ENCODE measurements at places on chromosomes 5 and 9.

DNA sequence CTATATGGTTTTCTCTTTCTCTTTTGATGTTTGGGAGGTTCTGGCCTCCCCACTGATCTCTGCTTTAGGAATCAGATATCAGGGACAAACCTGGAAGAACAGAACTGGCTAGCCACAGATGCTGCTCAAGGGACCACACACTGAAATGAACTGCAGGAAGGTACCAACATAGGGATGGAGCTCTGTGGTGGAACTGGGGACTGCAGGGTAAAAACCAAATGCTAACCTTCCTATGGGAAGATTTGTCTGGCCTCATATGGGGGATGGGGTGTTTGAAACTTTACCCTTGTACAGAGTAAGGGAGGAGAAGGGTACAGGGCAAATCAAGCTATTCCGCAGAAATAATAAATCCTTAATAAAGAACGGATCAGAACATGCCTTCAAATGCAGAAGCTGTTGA is 49.4 kb downstream of the ELOVL7 start:
- DNase-seq, result no peak

GRCh38 chr5:142685418-142686209 is at the start of gene FGF1:
TSS of gene FGF1 (minus strand) at chr5:142686090. CDS start at chr5:142614127, 71,963 bp downstream.
- DNase-seq, result peak; percentile 49

- no peak for DNase-seq
Observed at GRCh38 chr9:130896233-130897014, at the start of gene QRFP. TSS of gene QRFP (minus strand) at chr9:130896812. CDS start at chr9:130893838, 2,974 bp downstream.

GRCh38 chr5:90096415-90097081 is 313.0 kb downstream of the CETN3 start:
- DNase-seq, result no peak

GRCh38 chr9:96604004-96604319 is 15.7 kb downstream of the CDC14B start:
- DNase-seq, result no peak

GRCh38 chr9:1732670-1733069 is 282.5 kb upstream of the SMARCA2 start:
- no peak for DNase-seq

GRCh38 chr9:133826289-133827085 is 88.3 kb upstream of the SARDH start:
- DNase-seq, result no peak

- DNase-seq, result no peak
Observed at GRCh38 chr5:72123764-72124376, 16.6 kb downstream of the MAP1B start.

- no peak for DNase-seq
Observed at GRCh38 chr5:180140079-180140554, 68.6 kb upstream of the RNF130 start.

DNA sequence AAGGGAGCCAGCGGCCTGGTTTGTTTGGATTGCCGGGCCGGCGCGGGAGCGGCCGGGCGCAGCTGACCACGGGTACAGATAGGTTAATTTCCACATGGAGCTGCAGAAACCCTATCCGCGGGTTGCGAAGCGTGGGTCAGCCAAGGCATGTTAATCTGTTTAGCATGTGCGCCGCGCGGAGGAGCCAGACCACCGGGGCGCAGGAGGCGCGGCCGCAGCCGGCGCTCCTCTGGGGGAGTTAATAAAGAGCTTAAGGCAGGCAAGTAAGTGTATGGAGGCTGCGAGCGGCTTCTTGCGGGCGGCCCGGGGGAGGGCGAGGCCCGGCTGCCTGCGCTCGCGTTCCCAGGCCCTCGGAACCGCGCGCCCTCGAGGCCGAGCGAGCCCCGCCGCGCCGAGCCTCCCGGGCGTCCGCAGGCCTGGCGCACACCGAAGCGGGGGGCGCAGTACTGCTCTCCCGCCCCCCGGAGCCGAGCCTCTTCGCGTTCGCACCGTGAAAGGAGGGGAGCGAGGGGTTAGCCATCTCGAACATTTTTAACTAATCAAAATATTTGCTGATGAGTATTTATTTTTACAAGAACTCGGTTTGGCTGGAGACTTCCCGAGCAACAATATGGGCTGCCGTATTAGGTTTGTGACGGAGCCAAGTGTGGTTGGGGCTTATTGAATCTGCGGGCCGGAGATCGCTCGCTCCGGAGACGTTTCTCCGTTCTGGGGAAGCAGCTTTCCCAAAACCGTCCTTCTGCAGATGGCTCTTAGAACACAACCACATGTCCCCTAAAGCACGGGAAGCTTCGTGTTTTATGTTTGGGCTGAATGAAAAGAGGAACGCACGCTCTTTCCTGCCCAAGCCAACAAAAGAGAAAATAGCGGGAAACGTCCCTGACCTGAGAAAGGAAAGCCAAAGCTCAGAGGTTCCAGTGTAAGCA is 28.8 kb downstream of the FOXD1 start:
- no peak for DNase-seq

DNA sequence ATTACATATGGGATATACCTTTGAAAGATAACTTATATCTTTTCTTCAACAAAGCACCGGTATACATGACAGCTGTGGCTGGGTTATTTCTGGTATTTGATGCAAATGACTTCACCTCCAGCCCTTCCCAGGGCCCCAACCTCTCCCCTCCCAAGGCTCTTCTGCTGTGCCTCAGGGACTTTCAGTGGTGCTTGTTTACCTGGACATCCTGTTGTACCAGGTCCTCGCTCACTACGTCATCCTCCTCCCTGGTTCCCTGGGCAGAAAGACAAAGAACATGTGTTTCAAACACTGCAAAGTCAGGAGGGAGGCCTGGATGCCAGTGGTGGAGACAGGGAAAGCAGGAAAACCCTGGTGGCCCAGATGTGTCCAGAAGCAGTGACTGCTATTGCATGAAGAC is 23.4 kb downstream of the ANXA6 start:
- DNase-seq, result no peak

- DNase-seq, result peak; percentile 31
Observed at GRCh38 chr9:121568343-121569265, 69.0 kb upstream of the GGTA1 start.

DNA sequence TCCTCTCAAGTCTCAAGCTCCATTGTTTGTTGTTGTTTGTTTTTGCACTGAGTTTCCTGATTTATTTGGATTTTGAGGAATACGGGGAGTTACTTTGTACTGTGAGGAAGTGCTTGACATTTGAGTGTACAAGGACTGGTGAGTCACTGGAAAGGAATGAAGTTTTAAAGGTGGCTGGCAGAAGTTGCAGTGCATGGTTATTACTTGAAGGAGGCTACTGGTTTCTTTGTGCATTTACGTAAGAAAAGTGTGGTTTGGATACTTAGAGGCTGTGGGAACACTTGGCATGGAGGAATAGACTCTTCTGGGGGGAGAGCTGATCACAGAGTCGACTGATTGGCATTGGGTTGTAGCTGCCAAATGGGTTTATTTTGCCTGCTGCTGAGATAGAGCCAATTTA is 919.0 kb downstream of the TAF11L14 start:
- DNase-seq, result no peak

GRCh38 chr5:133892306-133892705 is 76.1 kb downstream of the C5orf15 start:
- DNase-seq, result no peak

GRCh38 chr9:102518324-102518723 is 476.8 kb upstream of the CYLC2 start:
- DNase-seq, result no peak

- no peak for DNase-seq
Observed at GRCh38 chr5:114185274-114185673, 176.6 kb upstream of the KCNN2 start.

- no peak for DNase-seq
Observed at GRCh38 chr9:79610791-79611614, 39.2 kb downstream of the TLE4 start.

- no peak for DNase-seq
Observed at GRCh38 chr5:72194846-72195245, 87.6 kb downstream of the MAP1B start.

- DNase-seq, result no peak
Observed at GRCh38 chr5:40494631-40495236, 185.0 kb upstream of the PTGER4 start.

- no peak for DNase-seq
Observed at GRCh38 chr5:89024045-89024444, 141.1 kb upstream of the MEF2C start.

GRCh38 chr5:93120051-93120450 is 461.0 kb downstream of the NR2F1-AS1 start:
- no peak for DNase-seq

DNA sequence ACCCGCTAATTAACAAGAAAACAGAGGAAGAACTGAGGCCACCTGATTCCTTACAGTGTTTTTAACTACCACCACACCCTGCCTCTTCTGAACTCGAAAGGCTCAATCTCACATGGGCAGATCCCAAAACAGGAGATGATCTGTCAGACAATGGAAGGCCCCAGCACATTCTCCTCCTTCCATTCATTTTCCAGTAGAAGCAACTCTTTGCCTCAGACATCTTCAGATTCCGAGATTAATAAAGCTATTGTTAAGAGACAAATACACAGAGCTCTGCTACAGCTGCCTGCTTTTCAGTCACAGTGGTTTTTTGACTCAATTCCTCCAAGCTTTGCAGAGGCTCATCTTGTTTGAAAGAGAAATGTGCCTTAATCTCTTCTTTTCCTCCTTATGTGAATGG is 127.2 kb upstream of the ADAMTSL1 start:
- DNase-seq, result no peak

DNA sequence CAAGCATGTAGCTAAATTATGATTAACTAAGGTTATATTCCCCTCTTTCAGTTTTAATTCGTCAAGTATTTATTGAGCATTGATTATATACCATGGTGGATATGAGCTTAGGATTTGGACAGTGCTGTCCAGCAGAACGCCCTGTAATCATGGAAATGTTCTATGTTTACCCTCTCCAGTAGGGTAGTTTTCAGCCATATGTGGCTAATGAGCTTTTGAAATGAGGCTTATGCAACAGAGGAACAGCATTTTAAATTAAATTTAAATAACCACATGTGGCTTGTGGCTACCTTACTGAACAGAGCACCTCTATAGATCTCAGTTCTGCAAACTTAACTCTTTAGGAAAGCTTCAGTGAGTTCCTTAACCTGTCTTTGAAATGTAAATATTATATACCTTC is 59.1 kb downstream of the JMY start:
- no peak for DNase-seq

DNA sequence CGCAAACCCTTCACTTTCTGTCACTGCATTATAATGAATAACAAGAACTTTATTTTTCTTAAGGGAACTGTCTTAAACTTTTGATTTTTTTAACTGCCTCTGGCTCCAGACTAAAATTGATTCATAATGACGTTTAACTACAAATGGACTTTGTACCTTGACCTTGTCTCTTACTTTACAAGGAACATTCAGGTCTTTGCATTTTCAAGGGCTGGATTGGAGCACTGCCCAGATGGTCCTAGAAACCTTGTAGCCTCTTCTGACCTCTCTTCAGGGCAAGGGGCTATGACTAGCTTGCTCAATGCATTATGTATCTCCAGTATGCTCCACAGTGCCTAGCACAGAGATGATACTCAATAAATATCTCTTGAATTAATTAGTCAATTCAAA is 612.6 kb upstream of the CLINT1 start:
- no peak for DNase-seq

GRCh38 chr9:38680837-38681445 is 39.0 kb downstream of the FAM240B start:
- no peak for DNase-seq

GRCh38 chr5:104659497-104659896 is 1096.9 kb upstream of the NUDT12 start:
- DNase-seq, result no peak

DNA sequence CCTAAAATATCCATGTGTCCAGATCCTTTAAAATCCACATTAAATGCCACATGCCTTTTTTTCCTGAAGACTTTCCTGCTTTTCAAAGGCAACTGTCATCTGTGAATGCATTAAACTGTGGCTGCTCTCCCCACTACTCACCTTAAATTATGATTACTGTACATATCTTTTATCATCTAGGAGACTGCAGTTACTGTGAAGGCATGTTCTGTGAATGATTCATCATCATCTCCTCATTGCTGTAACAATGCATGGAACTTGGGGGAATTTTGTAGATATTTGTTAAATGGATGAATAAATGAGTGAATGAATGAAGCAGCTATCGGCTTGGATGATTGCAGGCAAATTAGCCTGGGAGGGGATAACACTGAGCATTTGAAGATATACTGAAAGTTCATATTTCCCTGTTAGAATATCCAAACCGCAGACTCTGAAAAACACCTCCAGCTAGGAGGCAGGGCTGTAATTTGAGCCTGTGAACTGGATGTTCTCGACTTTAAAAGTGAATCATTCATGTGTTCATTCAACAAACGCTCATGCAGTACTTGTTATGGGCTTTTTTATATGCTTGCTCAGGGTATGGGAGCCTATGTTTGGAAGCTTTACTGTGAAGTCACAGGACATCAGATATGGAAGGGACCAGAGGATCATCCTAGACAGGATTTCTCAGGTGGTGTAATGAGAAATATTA is 519.2 kb downstream of the KIF4B start:
- DNase-seq, result no peak

DNA sequence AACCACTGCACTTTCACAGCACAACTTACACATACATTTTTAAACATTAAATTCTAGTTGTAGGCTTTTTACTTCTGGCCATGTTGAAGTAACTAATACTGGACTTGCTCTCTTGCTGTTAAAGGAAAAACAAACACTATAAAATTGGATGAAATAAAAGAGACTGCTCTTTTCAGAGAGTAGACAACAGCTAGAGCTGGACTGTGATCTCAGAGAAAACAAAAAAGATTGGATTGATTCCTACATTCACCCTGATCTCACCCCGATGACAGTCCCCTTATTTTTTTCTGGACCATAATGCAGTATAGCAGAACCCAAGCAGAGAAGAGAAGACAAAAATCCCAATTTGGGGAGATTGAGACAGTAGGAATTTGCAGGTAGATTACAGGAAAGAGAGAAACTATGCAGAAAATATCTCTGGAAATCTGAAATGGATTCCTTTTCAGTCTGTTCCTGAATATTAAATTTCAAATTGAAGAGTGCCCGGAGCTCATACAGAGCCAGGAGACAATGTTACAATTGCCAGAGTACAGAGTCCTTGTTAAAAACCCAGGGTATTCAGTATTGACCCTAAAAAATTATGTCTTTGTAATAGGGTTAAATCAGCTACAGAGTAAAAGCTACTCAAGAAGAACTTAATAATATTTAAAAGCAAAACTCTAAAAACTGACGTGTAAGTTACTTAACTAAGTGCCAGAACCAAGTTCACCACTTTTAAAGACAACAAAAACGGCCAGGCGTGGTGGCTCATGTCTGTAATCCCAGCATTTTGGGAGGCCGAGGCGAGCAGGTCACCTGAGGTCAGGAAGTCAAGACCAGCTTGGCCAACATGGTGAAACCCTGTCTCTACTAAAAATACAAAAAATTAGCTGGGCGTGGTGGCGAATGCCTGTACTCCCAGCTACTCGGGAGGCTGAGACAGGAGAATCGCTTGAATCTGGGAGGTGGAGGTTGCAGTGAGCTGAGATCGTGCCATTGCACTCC is 208.6 kb downstream of the MPDZ start:
- no peak for DNase-seq

GRCh38 chr9:83061036-83061435 is 1.9 kb downstream of the RASEF start:
- no peak for DNase-seq

DNA sequence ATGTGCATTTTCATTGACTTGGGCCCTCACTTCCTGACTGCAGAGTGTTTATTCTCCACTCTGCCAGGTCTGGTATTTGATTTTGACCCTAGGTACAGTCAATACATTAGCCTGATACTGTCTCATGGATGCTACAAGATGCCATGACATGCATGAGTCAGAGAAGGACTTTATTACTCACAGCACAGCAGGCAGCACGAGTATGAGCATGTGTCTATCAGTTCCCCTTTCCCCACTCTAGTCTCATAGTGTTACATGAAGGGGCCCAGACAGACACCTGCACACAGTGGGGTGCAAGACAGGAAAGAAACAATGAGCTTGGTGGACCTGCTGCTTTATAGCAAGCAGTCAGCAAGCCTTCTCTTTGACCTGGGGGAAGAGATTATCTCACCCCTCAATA is 19.6 kb downstream of the ITGA2 start:
- DNase-seq, result no peak
